ENCODE measurements at places on chromosomes 12 and 14.

GRCh38 chr14:72704502-72704901 lies 189.4 kb downstream of the DPF3 start:
- no peak for DNase-seq

- DNase-seq = no peak
Observed at GRCh38 chr14:73238424-73238852, 1.1 kb downstream of the PAPLN start.

GRCh38 chr12:58301038-58301729 lies 359.8 kb downstream of the ATP23 start:
- DNase-seq = no peak

DNA sequence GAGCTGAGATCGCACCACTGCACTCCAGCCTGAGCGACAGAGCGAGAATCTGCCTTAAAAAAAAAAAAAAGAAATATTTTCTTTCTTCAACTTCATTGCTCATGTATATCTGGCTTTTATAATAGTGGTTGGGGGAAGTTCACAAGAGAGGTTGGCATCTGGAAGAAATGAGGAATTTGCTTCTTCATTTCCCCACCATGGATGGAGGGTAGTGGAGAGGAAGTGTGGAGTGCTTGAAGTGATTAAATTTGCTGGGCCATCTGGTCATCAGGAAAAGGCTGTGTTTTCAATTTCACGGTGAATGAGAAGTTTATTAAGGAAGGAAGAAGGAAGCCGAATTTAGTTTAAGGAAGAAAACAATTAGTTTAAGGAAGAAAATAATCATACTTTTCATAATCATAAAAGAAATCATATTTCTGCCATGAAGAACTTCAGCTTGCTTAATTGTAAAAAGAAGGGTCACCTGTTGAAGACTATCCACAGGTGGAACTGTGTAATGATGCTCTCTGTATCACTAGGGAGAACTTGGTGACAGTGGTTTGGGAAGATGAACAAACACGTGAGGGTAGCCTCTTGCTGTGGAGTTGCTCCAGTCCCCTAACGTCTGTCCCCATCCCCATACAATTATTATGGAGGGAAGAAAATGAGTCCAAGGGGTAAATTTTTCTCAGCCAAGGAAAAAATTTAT lies 197.3 kb upstream of the ARHGAP5 start:
- DNase-seq = no peak

DNA sequence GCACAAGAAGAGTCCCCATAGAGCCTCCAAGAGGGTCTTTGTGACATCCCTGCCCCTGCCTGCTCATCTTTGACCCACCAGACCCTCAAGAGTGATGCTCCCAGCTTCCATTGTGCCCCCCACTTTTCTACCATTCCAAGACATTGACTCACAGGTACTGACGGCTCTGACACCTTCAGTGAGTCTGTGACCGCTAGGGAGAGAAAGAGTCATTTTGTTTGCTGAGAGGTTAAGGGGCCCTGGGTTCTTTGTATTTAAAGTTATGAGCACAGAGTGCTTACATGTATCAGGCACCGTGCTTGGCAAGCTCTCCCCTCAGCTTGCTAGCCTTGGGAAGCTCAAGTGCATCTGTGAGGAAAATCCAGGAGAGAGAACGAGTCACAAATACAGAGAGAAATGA lies 7.1 kb upstream of the KRT82 start:
- no peak for DNase-seq

DNA sequence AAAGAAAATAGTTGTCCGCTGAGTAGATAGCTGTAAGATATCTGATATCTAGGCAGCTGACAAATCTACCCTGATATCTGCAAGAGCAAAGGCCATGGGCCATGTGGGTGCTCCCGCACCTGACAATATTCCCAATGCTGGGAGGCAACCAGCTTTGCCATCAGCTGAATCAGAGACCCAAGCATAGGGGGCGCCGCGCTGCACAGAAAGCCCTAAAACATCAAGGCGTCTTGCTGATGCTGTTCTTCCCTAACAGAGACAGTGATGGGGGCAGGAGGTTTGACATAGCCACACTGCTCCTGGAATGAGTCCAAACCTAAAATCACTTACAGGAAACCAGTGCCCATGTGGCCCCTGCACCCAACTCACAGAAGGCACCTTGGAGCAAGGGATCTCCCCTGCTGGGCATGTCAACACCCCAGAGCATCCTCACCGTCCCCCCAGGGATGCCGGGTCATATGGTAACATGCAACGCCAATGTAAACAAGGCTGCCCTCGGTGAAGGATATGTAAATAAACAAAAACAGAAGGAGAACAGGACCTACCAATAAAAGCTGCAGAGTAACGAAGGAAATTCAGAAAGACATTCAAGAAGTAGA lies 199.5 kb downstream of the TMEM132D start:
- DNase-seq = no peak

DNA sequence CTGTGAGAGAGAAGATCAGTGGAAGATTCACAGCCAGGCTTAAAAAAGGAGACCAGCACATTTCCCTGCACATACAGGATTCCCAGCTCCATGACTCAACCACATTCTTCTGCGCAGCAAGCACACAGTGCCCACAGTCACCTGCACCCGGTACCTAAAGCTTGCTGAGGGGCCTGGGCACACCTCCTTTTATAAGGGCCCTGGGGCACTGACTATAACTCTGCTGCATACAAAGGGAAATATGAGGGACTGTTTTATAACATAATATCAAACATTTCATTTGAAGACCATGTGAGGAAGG lies 322.9 kb downstream of the DAD1 start:
- no peak for DNase-seq

GRCh38 chr12:43008953-43009845 lies 419.7 kb upstream of the PRICKLE1 start:
- no peak for DNase-seq

- no peak for DNase-seq
Observed at GRCh38 chr14:45084946-45085346, 1.0 kb downstream of the PRPF39 start.

- DNase-seq = no peak
Observed at GRCh38 chr14:85883966-85884365, 354.0 kb downstream of the FLRT2 start.

- no peak for DNase-seq
Observed at GRCh38 chr14:49424436-49425331, 161.5 kb downstream of the RPS29 start.

GRCh38 chr14:99729991-99730875 lies 46.1 kb downstream of the CYP46A1 start:
- peak; percentile 9 for DNase-seq

- no peak for DNase-seq
Observed at GRCh38 chr14:91283666-91284065, 39.2 kb upstream of the GPR68 start.

GRCh38 chr14:68979021-68979721 lies at the start of gene ACTN1:
TSS of gene ACTN1 (minus strand) at chr14:68979302. CDS start at chr14:68979056, 246 bp downstream.
- DNase-seq = peak; percentile 80

- DNase-seq = no peak
Observed at GRCh38 chr12:92658611-92659010, 44.2 kb upstream of the PLEKHG7 start.

DNA sequence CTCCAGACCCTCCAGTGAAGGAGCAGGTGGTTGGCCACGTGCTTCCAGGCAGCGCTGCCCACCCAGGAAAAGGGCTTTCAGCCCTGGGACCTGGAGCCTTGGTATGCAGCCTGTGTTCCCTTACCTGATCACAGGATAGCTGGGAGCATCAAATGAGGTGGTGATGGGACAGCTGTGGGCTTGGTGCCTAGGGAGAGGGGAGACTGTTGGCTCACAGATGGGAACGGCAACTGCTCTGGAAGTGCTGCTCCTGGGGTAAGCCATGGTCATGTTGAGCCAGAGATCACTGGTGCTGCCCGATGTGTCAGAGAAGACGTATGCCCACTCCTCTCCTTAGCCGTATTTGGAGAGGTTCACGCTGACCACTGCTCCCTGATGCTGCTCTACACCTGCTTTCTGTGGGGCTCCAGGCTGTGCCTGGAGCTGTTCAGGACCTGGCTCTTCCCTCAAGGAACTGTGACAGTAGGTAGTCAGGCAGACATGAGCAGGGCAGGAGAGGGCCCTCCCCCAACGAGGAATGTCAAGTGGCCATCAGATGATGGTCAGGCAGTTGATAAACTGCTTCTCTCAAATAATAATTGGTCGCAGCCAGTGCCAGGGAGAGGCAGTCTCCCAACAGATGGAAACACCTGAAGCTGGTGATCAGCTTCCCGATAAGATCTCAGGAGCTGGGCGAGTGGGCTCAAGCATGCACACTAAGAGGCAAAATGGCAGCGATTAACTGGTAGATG lies 2.8 kb upstream of the CYP46A1 start:
- no peak for DNase-seq

- DNase-seq = no peak
Observed at GRCh38 chr14:99318091-99318958, 46.3 kb upstream of the BCL11B start.

DNA sequence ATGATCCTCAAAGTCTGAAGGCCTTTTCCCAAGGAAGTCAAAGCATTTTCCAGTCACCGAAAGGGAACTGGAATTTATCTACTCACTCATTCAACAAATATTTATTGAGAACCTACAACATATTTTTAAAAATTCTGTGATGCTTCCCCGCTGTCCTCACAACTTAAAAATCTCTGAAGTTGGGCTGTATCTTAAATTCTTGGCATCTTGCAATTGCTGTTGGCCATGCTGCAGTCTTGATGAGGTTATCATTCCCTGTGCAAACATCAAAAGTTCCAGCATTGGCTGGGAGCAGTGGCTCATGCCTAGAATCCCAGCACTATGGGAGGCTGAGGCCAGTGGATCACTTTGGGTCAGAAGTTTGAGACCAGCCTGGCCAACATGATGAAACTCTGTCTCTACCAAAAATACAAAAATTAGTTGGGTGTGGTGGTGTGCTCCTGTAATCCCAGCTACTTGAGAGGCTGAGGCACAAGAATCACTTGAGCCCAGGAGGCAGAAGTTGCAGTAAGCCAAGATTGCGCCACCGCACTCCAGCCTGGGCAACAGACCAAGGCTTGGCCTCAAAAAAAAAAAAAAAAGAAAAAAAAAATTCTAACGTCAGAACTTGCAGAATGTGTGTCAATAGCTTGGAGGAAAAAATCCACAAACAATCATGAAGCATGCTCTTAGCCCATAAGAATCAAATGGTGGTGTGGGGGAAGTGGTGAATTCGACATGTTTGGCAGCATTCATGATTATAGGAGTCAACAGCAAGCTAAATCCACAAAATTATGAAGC lies 34.9 kb downstream of the CCDC177 start:
- DNase-seq = no peak

DNA sequence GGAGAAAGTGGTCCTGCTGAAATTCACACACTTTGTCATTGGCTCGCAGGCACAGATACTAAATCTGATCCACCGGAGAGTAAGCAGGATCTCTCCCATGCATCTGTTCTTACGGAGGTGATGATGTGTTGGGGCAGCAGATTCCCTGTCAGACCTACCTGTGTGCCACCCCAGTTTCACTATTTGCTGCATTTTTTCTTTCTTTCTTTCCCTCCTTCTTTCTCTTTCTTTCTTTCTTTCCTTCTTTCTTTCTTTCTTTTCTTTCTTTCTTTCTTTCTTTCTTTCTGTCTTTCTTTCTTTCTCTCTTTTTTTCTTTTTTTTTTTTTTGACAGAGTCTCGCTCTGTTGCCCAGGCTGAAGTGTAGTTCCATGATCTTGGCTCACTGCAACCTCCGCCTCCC lies 37.4 kb downstream of the WSCD2 start:
- no peak for DNase-seq

GRCh38 chr12:88638966-88639760 lies 58.9 kb upstream of the KITLG start:
- DNase-seq = no peak

GRCh38 chr12:8697120-8697475 lies 693 bp upstream of the RIMKLB start:
- peak; percentile 47 for DNase-seq

DNA sequence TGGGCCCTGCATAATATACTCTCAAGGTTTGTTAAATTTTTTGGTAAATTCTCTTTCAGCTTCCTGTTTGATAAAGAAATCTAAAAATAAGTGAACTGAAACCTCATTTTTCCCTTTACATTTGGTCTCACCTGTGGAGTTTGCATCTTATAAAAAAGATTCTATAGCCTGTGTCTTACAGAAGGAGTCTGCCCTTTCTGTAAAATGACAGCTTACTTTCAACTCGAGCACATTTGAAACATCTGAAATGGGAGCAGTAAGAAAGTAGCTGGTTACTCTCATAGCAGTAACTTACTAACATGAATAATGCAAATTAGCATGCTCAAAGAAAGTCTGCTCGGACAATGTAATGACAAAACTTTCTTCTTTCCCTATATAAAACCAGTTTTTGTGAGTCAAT lies 155.8 kb downstream of the NELL2 start:
- DNase-seq = no peak

- no peak for DNase-seq
Observed at GRCh38 chr12:93796729-93797128, 119.6 kb downstream of the CRADD start.

- no peak for DNase-seq
Observed at GRCh38 chr14:71388862-71389261, 481.6 kb downstream of the PCNX1 start.

- DNase-seq = no peak
Observed at GRCh38 chr12:66320996-66321395, 18.7 kb downstream of the HELB start.

DNA sequence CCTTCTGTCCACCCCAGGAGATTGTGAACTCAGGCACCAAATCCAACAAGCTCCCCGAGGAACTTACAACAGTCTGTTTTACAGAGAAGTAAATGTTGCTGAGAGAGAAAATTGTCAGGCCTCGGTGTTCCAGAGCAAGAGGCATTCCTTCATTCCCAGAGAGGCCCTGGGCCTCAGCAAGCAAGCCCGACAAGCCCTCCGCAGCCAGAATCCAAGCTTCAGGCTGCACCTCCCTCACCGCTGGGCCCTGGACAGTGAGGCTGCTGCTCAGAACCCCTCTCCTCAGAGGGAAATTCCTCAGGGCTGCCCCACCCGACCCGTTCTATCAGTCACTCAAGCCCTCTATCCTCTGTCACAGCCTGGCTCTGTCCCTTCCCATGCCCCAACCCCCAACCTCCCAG lies 56.4 kb downstream of the ZFP36L1 start:
- DNase-seq = no peak

DNA sequence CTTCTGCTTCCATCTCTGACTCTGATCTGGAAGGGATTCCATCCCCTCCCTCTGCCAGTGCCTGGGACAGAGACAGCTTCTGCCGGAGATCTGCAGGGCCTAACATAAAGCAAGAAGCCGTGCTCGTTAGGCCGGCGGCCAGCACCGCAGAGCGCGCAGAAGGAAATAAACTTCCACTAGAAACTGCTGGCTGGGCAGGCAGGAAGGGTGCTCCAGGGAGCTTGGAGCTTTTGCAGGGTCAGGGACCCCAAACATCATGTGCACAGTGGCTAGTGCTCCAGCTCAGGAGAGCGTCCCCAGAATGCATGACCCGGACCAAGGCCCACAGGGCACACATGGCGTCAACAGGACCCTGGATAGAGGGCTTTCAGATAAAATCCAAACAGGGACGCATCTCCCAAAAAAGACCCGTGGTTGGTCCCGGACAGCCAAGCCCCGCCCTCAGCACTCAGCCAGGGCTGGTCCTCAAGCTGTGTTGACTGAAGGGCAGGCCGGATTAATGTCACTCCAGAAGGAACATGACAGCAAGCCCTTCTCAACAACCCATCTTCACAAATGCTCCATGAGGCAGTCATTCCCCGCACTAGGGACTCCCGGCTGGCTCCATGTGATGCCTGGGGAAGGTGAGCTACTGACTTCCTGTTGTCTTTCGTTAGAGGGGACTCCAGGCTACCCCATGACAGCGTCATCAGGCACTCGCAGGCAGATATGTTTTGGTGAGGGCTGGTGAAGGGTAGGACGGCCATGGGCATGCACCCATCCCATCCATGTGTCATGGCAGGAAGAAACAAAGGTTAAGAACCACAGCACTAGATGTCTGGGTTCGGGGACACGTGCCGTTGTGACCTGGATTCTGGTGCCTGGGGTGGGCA lies 121.5 kb downstream of the CALM1 start:
- no peak for DNase-seq

Measured in CD4-positive, alpha-beta T cell treated with Interleukin-1 beta for 1 hour (primary cell).